Cardiac muscle cell (in vitro differentiated cells and primary cell): ENCODE measurements at places on chromosomes 7 and 10. TPM values are rescaled to one million over a fixed set of nuclear protein-coding genes. Genes with fewer than 3 reads are reported as not detected.

DNA sequence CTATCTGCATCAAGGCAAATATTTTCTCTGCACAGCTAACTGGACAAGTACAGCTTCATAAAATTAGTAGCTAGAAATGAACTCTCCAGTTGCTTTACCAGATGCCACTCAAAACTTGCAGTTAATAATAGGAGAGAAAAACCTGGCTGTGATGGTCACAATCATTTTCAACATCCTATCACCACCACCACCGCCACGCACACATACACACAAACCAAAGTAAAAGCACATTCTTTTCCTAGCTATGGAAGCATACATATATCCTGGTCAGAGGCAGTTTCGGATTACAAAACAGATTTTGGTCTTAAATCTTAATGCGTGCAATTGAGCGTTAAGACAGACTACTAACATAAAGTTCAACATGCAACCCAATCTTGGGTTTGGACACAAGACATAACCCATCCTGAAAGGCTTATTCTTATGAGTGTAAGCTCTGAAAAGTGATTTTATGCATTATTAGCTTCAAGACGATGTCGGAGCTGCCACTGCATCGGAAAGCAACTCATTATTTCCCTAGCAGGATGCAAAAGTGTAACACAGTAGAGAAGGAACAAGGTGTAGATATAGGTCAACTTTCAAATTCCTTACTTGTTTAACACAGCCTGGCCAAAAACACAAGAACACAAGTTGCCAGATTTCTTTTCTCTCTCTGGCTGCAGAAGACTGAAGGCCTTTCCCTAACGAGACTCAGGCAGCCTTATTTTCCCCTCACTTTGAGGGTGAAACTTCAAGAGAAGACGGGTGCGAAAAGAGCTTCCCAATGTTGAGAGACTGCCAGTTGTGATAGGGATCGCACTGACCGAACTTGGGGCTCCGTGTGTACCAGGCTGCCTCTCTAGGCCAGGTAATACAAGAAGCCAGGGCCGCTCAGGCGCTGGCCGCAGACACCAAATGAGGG lies 1.2 kb downstream of the CACUL1 start:
- H3K4me1 ChIP-seq: peaks cover 22% of the 10 kb centered on the region
- peak overlapping the region; percentile 94 for H3K27ac ChIP-seq
- DNase-seq: no peak
- H3K27me3 ChIP-seq: no peaks in the 10 kb centered on the region
- H3K4me3 ChIP-seq: peak overlapping the region; percentile 80

DNA sequence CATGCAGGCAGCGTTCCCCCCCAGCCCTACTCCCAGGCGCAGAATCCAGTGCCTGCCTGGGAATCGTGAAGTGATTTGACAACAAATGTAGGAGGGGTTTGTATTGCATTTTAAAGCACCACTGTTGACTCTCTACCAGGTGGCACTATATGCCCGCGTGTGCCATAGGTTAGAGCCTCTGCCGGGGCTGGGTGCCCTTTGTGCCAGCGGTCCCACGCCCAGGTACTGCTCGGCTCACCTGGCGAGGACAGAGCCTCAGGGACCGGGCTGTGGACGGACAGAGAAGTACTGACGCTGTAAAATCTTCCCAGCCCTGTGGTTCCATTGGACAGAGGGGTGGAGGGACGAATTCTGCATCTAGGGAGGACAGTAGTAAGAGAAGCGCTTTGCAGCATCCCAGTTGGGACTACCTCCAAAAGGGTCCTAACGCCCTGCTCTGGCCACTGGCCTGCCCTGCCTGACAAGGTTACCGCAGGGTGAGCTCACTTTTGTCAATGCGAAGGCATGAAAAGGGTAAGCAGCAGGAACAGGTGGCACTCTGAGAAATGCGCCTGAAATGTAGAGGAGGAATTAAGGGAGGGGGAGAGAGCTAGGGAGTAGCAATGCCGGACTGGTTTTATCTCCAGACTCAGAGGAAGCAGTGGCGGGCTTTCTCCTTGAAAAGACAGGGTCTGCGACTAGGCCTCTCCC lies 788 bp upstream of the CACNA2D1 start:
- H3K36me3 ChIP-seq: no peaks in the 10 kb centered on the region
- H3K4me3 ChIP-seq: peak overlapping the region; percentile 98
- no peak for DNase-seq
- H3K27me3 ChIP-seq: peaks cover 18% of the 10 kb centered on the region

DNA sequence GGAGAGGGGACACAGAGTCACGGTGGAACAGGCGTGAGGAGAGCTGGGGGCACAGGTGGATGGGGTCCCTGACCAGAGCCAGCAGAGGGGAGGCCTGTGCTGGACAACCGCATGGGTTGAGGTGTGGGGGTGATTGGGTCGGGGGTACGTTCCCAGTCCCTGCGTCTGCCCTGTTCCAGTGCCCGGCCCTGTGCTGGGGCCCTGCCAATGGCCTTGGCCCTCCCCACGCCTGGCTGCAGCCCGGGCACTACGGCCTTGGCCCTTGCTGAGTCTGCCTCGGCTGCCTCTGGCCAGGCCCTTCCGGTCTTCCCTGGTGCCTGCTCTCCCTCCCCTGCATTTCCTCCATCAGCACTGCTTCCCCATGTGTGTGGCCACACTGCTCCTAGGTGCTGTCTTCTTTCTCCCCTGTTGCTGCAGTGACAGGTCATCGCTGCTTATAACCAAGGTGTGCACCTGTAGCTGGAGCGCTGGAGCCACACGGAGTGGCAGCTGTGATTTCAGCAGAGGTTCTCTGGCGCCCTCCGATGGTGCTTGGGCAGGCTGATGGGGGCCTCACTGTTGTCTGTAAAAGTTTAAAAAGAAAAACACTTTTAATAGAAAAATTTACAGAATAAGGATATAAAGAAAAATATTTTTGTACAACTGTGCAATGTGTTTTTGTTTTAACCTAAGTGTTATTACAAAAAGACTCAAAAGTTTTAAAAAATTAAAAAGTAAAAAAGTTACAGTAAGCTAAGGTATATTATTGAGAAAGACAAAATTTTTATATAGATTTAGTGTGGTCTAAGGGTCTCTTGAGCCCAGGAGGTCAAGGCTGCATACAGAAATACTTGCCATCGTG lies 45.2 kb upstream of the BHLHA15 start:
- peak; percentile 63 for DNase-seq

DNA sequence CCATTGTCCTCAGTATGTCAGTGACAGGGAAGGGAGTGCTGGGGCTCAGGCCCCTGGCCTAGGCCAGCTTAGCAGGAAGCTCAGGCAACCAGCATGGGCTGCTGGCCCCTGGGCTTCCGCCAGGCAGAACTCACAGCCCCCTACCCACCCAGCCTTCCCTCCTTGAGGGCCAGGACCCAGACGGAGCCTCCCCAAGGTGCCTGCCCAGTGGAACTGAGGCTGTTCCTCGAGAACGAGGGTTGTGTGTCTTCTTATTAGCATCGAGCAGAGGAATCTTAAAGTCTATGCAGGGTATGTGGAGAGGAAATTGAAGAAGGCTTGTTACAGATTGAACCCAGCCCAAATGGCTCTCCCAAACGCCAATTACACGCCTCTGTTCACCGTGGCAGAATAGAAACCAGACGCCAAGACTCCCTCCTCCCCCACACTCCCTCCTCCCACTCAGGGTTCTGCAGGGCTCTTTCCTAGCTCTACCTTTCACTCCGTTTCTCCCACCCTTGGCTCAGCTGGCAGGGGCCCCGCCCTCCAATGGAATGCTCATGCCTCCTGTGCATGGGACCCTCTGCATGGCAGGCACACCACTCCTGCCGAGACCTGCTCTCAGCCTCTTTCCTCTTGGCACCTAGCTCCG lies 134.4 kb downstream of the ZMIZ1 start:
- H3K4me3 ChIP-seq: no peak overlapping the region
- no peaks in the 10 kb centered on the region for H3K27me3 ChIP-seq
- DNase-seq: no peak

- DNase-seq: no peak
- no peaks in the 10 kb centered on the region for H3K4me1 ChIP-seq
- no peak overlapping the region for H3K4me3 ChIP-seq
- no peak overlapping the region for H3K27ac ChIP-seq
- no peaks in the 10 kb centered on the region for H3K36me3 ChIP-seq
Measured at GRCh38 chr10:131833013-131833412, 67.8 kb upstream of the PPP2R2D start.

DNA sequence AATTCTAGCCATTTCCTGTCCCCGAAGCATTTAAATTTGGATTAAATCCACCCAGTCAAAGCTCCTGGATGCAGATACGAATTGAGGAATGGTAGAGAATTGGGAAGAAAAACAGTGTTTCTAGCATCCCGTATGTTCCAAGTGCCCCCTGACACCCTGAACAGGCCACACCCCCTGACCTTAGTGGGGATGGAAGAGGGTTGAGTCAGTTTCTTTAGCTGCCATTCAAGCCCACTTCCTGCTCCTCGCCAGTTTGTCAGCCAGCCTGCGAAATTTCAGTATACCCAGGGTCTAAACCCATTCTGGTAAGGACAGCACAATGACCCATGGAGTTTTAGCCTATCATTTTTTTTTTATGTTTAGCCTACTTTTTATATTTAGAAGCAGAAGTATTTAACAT lies 101.1 kb downstream of the PKD1L1 start:
- H3K27ac ChIP-seq: no peak overlapping the region
- H3K36me3 ChIP-seq: no peaks in the 10 kb centered on the region
- no peak overlapping the region for H3K4me3 ChIP-seq
- no peak for DNase-seq

DNA sequence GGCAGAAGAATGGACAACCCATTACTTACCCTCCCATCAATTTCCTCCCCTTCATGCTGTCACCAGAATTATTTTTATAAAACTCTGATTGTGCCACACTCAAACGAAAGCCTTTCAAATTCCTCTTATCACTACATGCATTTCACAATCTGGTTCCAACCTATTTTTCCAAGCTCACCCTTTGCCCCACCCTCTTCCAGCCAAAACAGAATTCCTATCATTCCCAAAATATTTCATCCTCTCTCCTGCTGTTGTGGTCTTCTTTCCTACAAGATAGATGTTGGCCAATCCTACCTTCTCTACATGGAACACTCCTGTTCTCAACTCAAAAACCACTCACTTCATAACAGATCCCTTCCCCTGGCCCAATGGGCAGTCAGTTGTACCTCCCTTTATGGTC lies 111.5 kb downstream of the ELAPOR2 start:
- H3K4me3 ChIP-seq: no peak overlapping the region
- no peak for DNase-seq
- H3K36me3 ChIP-seq: no peaks in the 10 kb centered on the region
- peaks cover 35% of the 10 kb centered on the region for H3K4me1 ChIP-seq
- H3K27ac ChIP-seq: no peak overlapping the region

- no peaks in the 10 kb centered on the region for H3K36me3 ChIP-seq
- H3K27ac ChIP-seq: no peak overlapping the region
- no peaks in the 10 kb centered on the region for H3K27me3 ChIP-seq
- peak; percentile 9 for DNase-seq
- no peak overlapping the region for H3K4me3 ChIP-seq
Measured at GRCh38 chr7:82699773-82700186, 256.2 kb upstream of the CACNA2D1 start.

DNA sequence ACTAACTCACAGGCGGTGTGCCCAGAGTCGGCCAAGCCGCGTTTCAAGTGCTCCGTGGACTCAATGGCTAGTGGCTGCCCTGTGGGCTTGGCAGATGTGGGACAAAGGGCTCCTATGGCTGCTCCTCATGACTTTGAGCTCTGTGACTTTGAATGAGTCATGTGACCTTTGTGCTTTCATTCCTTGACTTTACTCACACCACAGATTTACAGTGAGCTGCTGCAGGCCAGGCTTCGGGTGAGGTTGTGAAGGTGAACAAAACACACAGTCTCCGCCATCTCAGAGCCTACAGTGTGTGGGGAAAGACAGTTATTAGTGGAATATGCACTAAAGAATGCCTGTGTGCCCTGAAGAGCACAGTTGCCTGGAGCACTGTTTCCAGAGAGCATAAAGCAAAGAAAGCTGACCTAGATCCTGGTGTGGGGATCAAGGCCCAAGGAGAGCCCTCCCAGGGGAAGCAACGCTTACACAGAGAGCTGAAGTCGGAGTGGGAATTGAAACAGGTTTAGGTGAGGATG lies 29.7 kb upstream of the PLEKHA1 start:
- no peak for DNase-seq
- no peaks in the 10 kb centered on the region for H3K4me1 ChIP-seq
- no peaks in the 10 kb centered on the region for H3K27me3 ChIP-seq
- no peak overlapping the region for H3K4me3 ChIP-seq

- DNase-seq: peak; percentile 2
- H3K4me3 ChIP-seq: no peak overlapping the region
- H3K36me3 ChIP-seq: no peaks in the 10 kb centered on the region
- no peak overlapping the region for H3K27ac ChIP-seq
- H3K4me1 ChIP-seq: peaks cover 6% of the 10 kb centered on the region
Measured at GRCh38 chr7:28432105-28432504, 19.8 kb downstream of the CREB5 start.

DNA sequence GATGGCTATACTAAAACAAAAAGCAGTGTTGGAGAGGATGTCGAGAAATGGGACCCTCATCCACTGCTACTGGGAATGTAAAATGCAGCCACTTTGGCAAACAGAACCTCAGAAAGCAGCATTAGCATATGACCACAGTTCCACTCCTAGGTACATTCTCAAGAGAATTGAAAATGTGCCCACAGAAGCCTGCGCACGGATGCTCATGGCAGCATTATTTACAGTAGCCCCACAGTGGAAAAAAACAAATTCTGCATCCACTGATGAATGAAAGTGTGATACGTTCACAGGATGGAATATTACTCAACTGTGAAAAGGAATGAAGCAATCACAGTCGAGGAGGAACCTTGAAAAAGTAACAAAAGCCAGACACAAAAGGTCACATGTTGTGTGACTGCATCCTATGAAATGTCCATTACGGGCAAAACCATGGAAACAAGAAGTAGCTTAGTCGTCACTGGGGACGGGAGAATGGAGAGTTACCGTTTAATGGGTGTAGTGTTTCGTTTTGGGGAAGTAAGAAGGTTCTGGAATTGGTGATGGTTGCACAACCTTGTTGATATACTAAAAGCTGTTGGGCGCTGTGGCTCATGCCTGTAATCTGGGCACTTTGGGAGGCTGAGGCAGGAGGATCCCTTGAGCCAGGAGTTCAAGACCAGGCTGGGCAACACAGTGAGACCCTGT lies 2.5 kb upstream of the UPK3B start:
- no peaks in the 10 kb centered on the region for H3K27me3 ChIP-seq
- no peak overlapping the region for H3K4me3 ChIP-seq
- DNase-seq: no peak
- no peaks in the 10 kb centered on the region for H3K36me3 ChIP-seq
- peaks cover 3% of the 10 kb centered on the region for H3K4me1 ChIP-seq

GRCh38 chr10:121791761-121792160 lies 136.1 kb downstream of the ATE1 start:
- H3K27me3 ChIP-seq: no peaks in the 10 kb centered on the region
- no peak overlapping the region for H3K27ac ChIP-seq
- DNase-seq: no peak
- H3K4me3 ChIP-seq: no peak overlapping the region
- H3K36me3 ChIP-seq: peaks cover 7% of the 10 kb centered on the region

ARHGAP12 gene
- 25.2 and 29.1 TPM in 2 replicates for total RNA-seq

CYP3A7 gene
- not detected in 2 replicates for total RNA-seq

WNT16 gene
- not detected in 2 replicates for total RNA-seq

LRRN3 gene
- total RNA-seq: 43.7 and 45.8 TPM in 2 replicates

TRIP6 gene
- total RNA-seq: 51.9 and 60.1 TPM in 2 replicates

TMEM196 gene
- total RNA-seq: not detected in 2 replicates

UCMA gene
- not detected in 2 replicates for total RNA-seq

NEUROD6 gene
- not detected in 2 replicates for total RNA-seq

PLEKHA1 gene
- 26.5 and 30.0 TPM in 2 replicates for total RNA-seq

LIPK gene
- total RNA-seq: not detected in 2 replicates

AFAP1L2 gene
- total RNA-seq: 1.9 and 3.8 TPM in 2 replicates
